DMS53 (cell line): ENCODE measurements at places on chromosomes 1 and 21.

- DNase-seq = peak; percentile 28
Observed at GRCh38 chr1:85427849-85428248, 37.1 kb downstream of the DDAH1 start.

DNA sequence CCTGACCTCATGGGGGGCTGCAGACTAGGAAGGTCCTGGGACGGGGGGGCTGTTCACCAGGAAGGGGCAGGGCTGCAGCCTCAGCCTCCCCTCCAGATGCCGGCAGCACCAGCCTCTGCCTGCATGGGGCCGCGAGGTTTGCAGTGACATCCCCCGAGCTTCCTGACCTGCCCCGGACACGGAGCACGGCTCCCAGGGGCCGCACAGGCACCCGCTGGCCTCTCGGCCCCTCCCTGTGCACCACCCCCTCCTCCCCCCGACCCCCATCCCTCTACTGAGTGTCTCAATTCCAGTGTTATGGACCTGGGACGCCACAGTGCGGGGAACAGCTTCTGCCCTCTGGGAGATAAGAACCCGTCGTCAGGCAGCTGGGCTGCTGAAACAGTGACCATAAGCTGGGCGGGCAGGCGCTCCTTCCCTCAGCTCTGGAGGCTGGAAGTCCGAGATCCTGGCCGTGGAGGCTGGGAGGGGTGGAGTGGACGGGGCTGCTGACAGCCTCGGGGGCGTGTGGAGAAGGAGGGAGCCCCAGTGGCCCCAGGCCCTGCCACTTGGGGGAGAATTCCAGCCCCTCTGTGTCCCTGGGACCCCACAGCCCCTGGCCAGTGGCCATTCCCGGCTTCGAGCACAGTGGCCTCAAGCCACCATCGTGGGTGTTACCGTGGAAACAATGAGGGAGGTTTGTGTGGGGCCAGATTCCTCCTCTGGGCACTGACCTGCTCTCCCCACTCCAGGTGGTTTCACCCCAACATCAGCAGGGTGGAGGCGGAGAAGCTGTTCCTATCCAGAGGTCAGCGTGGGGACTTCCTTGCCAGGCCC is 11.6 kb downstream of the RNF223 start:
- peak; percentile 37 for DNase-seq

DNA sequence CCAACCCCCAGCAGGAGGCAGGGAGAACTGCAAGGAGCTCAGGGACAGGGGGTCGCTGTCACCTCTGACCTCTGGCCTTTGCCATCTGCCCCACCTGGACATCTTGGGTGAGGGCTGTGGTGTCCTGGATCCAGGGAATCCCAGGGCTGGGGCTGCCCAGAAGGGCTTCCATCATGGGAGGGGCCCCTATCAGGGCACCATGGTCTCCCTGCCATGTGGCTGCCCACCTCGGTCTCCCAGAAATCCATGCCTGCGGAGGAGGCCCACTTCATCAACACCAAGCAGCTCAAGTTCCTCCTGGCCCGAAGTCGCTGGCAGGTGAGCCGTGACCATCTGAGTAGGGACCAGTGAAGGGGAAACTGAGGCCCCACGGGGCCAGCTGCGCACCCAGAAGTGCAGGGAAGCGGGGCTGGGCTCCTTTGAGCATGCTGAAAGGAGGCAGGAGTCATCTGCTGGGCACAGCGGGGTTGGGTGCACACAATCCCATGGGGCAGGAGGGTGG is 36.1 kb downstream of the TRIM11 start:
- DNase-seq = no peak

- DNase-seq = no peak
Observed at GRCh38 chr1:53258216-53258615, 19.9 kb upstream of the MAGOH start.

GRCh38 chr1:119711804-119712341 is at the start of gene PHGDH:
Gene PHGDH (plus strand): TSS chr1:119711934. CDS start chr1:119712023, 89 bp downstream.
- DNase-seq = peak; percentile 68

DNA sequence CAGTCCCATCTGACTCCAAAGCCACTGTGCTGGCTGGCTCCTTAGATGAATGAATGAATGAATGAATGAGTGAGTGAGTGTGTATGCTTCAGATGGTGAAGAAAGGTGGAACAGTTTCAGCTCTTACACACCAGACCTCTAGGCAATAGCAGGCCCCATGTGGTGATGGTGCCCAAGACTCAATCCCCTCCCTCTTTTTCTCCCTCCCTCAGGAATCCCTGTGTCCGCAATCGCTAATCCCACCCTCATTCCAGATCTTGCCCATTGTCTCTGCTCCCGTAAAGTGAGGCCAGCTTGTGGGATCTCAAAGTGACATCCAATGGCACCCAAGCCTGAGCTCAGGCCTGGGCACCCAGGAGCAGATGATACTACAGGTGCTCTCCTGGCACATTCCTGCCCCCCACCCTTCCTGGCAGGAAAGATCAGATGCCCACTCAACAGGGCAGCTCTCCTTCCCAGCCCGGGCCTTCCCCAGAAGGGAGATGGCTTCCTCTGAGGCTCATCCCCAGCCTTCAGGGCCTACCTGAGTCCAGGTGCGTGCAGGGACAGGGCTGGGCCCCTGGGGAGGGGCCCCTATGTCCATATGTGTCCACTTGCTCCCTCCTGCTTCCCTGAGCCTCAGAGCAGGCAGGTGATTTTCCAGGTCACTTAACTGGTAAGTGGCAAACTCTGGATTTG is 106.4 kb downstream of the HMGB4 start:
- no peak for DNase-seq

GRCh38 chr21:26115305-26115704 is 55.3 kb downstream of the APP start:
- DNase-seq = peak; percentile 81

- no peak for DNase-seq
Observed at GRCh38 chr1:152539901-152540300, 25.6 kb downstream of the CRCT1 start.

GRCh38 chr1:236377832-236378535 is 16.1 kb upstream of the EDARADD start:
- no peak for DNase-seq

DNA sequence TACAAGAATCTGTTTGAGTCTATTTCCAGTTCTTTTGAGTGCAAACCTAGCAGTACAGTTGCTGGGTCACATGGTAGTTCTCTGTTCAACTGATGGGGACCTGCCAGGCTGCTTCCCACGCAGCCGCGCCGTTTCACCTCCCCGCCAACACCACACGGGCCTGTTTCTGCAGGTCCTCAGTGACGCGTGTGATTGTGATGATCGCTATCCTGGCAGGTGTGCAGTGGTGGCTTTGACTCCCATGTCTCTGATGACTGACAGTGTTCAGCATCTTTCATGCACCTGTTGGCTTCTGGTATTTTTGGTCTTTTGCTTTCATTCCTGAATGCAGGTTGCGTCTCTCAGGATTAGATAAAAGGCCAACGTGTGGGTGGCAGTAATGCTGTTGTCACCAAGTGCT is 41.6 kb downstream of the FAAP20 start:
- no peak for DNase-seq
